SJSA1 (cell line): ENCODE measurements at places on chromosomes 2 and 18.

DNA sequence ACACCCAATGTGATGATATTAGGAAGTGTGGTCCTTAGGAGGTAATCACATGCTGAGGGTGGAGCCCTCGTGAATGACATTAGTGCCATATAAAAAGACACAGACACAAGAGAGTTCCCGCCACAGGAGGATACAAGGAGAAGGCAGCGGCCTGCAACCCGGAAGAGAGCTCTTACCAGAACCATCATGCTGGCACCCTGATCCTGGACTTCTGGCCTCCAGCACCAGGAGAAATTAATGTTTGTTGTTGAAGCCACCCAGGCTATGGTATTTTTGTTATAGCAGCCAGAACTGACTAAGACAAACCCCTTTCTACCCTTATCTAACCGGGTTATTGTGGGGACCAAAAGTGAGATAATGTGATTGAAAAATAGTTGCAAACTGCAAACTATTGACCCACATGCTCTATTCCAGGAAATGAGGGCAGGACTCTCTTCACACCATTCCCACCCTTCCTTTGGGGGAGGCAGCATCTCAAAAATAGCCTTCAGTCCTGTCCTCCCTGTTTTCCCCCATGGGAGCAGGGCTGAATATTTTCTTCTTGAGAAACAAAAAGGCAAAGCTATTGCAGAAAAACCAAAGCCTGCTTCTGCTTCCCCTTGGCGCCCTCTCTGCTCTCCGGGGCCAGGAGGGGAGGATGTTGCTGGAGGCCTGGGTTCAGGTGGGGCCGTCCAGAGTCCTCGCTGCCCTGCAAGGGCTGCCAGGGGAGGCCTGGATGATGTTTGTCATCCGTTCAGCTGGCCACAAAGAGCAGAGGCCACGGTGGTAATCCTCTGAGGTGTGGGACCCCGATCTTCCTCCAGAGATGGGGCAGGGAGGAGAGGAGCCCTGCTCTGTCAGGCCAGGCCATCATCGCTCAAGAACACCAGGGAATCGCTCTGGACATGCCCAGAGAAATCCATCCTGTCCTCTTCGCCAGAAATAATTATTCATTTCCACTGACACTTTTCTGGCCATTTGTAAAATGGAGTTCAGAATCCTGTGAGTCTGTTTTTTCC, 73.8 kb upstream of the HAAO start:
- no peaks in the 10 kb centered on the region for H3K27me3 ChIP-seq
- no peaks in the 10 kb centered on the region for H3K4me1 ChIP-seq
- no peak for DNase-seq
- no peak overlapping the region for H3K27ac ChIP-seq
- H3K4me3 ChIP-seq = no peak overlapping the region

- H3K4me3 ChIP-seq = no peak overlapping the region
- no peak overlapping the region for H3K27ac ChIP-seq
- H3K4me1 ChIP-seq = peaks cover 15% of the 10 kb centered on the region
- H3K36me3 ChIP-seq = peaks cover 10% of the 10 kb centered on the region
These were observed 166.2 kb downstream of the ATAD2B start for GRCh38 chr2:23760736-23761135.

DNA sequence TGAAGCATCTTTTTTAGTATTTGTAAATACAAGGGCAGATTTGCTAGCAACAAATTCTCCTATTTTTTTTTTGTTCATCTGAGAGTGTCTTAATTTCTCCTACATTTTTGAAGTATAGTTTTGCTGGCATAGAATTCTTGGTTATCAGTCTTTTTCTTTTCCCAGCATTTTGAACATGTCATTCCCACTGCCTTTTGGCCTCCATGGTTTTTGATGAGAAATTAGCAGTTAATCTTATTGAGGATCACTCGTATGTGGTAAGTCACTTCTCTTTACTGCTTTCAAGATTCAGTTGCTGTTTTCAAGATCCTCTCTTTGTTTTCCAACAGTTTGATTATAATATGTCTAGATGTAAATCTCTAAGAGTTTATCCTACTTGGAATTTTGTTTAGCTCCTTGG, 16.9 kb upstream of the RNF149 start:
- H3K36me3 ChIP-seq = no peaks in the 10 kb centered on the region
- no peaks in the 10 kb centered on the region for H3K27me3 ChIP-seq
- peaks cover 10% of the 10 kb centered on the region for H3K4me1 ChIP-seq
- no peak for DNase-seq

DNA sequence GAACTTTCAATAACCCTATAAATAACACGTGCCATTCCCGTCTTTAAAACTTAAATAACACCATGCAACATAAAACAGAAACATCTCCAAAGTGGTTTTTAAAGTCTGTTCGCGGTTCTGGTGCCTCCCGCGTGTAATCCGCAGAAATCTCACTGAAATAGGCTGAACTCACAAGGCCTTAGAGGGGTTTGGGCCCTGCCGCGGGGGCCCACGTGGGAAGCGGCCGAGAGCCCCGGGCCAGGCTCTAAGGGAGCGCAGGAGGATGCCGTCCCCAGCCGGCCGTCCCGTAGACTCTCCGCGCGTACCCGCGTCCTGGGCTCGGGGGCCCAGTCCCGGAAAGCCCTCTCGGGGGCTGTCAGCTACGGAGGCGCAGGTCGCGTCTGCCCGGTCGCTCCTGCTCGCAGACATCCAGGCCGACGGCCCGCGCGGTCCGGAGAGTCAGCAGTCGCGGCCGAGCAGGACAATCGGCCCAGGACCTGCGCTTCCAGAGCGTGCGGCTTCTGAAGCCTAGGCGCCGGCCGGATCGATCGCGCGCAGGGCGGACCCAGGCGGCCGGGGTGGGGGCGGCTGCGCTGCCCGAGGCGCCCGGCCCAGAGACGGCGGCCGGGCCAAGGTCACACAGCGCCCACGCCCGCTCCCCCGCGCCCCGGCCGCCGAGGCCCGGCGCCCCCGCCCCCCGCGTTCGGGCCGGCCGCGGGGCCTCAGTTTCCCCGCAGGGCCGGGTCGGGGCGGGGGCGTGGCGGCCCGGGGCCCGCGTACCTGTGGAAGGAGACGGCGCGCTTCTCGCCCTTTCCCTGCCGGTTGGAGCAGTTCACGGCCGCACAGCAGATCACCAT, 558 bp downstream of the THAP4 start:
- peak overlapping the region; percentile 3; the same call in 1 of the 2 replicates for H3K27ac ChIP-seq
- H3K27me3 ChIP-seq = no peaks in the 10 kb centered on the region
- H3K36me3 ChIP-seq = peaks cover 64% of the 10 kb centered on the region

DNA sequence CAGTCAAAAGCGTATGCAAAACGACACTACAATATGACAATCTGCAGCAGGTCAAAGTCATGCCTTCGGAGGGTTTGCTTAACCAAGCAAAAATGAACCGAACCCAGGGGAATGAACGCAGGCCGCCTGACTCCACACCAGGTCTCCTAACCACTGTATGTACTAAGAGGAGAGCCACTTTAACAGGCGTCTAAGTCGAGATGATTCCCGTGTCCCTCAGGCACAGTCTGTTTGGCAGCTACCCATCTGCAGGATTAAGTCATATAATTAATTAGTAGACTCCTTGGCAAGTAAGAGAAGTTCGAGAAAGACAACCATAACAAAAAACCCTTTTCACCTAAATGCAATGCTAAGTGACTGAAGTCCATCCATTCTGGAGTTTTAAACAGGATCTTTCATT, 15.2 kb downstream of the CYB5A start:
- H3K4me1 ChIP-seq = no peaks in the 10 kb centered on the region
- H3K36me3 ChIP-seq = peaks cover 8% of the 10 kb centered on the region; the same call in 1 of the 2 replicates
- no peak for DNase-seq
- no peak overlapping the region for H3K27ac ChIP-seq

GRCh38 chr18:43010611-43011010, 104.9 kb downstream of the RIT2 start:
- H3K27me3 ChIP-seq = 0 out of 2 replicates have a peak, but pooled peaks cover 3% of the 10 kb centered on the region
- no peak overlapping the region for H3K4me3 ChIP-seq
- H3K4me1 ChIP-seq = no peaks in the 10 kb centered on the region
- no peaks in the 10 kb centered on the region for H3K36me3 ChIP-seq

- no peak for DNase-seq
- no peak overlapping the region for H3K27ac ChIP-seq
- H3K4me3 ChIP-seq = no peak overlapping the region
These were observed 100.1 kb upstream of the TLK1 start for GRCh38 chr2:171260471-171261424.

DNA sequence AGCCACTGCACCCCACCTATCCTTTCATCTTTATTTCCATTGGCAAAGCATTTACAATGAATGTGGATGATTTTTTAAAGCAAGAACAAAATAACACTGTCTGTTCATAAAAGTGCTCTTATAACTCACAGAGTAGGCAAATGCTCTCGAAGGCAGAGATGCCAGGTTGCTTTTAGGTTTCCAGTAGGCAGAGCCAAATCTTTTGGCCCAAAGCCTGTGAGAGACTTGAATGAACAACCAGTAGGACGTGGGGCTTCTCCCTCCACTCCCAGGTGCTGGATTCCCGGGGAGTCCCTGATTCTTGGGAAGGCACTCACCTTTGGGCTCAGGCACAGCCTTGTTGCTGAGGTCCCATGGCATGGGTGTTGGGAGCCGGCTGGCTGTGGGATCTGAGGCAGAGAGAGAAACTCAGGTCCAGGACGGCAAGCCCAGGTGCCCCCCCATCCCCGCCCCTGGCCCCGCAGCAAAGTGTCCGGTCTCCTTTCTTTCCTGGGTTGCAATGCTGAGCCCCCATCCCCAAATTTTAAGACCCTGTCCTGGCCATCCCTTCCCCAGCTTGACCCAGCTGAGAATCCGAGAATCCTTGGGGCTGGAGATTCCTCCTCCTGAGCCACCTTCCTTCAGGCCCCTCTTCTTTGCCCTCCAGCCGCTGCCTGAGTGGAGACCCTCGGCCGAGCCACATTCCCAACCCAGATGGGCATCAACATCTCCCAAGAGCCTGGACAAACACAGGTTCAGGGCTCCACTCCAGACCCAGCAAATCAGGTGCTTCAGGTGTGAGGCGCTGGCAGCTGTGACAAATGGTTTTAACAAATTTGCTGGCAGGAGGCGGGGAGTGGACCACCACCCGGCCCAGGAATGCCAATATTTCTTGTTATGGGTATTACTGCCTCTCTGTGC, 5.8 kb downstream of the NEURL3 start:
- no peaks in the 10 kb centered on the region for H3K36me3 ChIP-seq
- peaks cover 17% of the 10 kb centered on the region for H3K27me3 ChIP-seq
- H3K27ac ChIP-seq = no peak overlapping the region
- H3K4me3 ChIP-seq = no peak overlapping the region

DNA sequence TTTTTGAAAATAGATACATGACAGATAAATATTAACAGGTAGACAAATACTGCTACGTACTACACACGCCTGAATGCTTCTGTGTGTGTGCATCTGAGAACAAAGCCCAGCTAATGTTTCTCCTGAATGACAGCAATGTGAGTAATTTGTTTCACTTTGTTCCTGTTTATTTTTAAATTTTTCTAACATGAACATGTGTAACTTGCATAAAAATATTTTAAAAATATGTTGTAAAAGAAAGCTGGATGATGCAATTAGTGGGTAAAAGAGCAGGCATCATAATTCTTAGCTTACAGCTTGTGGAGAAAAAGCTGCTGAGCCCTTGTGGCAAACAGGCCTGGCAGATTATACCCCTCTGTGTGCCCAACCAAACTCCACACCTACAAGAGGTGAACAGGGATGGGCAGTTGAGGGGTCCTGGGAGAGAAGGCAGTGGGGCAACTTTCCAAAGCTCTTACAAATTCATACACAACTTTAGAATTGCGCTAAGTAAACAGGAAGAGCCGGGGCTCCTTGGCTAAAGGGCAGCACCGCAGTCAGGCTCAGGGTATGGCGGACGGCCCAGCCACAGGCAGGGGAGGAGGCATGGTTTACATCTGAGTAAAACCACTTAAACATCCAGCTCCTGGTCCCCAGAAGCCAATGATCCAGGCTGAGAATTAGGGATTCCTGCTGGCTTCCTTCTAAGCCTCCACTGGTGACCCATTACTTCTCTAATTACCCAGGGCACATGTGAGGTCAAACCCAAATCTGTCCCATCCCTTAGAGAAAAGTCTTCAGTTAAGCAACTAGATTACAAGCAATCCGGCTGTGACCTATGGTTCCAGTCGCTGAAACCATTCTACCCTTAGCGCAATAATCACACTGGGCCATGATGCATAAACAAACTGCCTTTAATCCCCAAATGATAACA, 14.0 kb downstream of the PXDN start:
- peak; percentile 81 for DNase-seq
- peak overlapping the region; percentile 88 for H3K27ac ChIP-seq
- H3K36me3 ChIP-seq = peaks cover 34% of the 10 kb centered on the region
- no peaks in the 10 kb centered on the region for H3K27me3 ChIP-seq
- peaks cover 66% of the 10 kb centered on the region for H3K4me1 ChIP-seq
- H3K4me3 ChIP-seq = no peak overlapping the region

GRCh38 chr18:48926420-48926857, 24.3 kb downstream of the SMAD7 start:
- no peak for DNase-seq
- no peak overlapping the region for H3K4me3 ChIP-seq

DNA sequence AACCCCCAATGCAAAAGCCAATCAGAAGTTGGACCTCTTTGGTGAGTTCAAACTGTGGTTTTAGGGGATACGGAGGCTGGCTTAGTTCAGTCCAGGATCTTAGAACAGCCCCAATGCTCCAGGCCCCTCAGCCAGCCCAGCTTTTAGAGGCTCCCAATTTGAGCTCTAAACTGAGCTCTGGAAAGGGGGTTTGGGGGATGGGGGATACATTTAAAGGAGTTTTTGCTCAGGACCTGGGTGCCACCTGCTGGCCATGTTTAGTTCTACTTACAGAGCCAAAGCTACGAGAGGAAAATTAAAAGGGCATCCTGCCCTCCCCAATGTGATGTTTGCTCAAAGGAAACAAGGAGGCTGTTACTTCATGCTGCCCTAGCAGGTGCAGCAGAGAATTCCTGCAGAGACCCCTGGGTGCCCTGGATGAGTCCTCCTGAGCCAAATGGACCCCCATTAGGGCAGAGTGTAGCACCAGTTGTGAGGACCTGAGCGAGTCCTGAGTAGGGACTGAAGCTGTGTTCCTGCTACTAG, 15.9 kb upstream of the TMEM214 start:
- H3K4me3 ChIP-seq = no peak overlapping the region
- H3K36me3 ChIP-seq = no peaks in the 10 kb centered on the region
- H3K27me3 ChIP-seq = no peaks in the 10 kb centered on the region
- DNase-seq = peak; percentile 55

GRCh38 chr18:21853775-21854552, 113.4 kb downstream of the MIB1 start:
- H3K27me3 ChIP-seq = no peaks in the 10 kb centered on the region
- no peak for DNase-seq
- H3K4me3 ChIP-seq = no peak overlapping the region
- no peaks in the 10 kb centered on the region for H3K4me1 ChIP-seq
- H3K36me3 ChIP-seq = peaks cover 10% of the 10 kb centered on the region; the same call in 1 of the 2 replicates
- H3K27ac ChIP-seq = no peak overlapping the region

GRCh38 chr18:50750546-50750945, 69.3 kb downstream of the MRO start:
- peaks cover 4% of the 10 kb centered on the region; the same call in 1 of the 2 replicates for H3K27me3 ChIP-seq
- no peaks in the 10 kb centered on the region for H3K4me1 ChIP-seq
- H3K36me3 ChIP-seq = no peaks in the 10 kb centered on the region
- DNase-seq = no peak

- H3K36me3 ChIP-seq = peaks cover 21% of the 10 kb centered on the region
- no peak for DNase-seq
- H3K27me3 ChIP-seq = no peaks in the 10 kb centered on the region
- H3K4me1 ChIP-seq = peaks cover 27% of the 10 kb centered on the region
These were observed 567 bp downstream of the PCYOX1 start for GRCh38 chr2:70258532-70258875.
